CD4-positive, alpha-beta T cell treated with Interleukin-4 for 1 hour (primary cell): ENCODE measurements at places on chromosomes 12 and 14.
A peak's percentile ranks its signal among the peaks of the same experiment; 100 is the strongest.

GRCh38 chr14:75453817-75454434 lies 26.1 kb downstream of the JDP2 start:
- DNase-seq: peak; percentile 36

DNA sequence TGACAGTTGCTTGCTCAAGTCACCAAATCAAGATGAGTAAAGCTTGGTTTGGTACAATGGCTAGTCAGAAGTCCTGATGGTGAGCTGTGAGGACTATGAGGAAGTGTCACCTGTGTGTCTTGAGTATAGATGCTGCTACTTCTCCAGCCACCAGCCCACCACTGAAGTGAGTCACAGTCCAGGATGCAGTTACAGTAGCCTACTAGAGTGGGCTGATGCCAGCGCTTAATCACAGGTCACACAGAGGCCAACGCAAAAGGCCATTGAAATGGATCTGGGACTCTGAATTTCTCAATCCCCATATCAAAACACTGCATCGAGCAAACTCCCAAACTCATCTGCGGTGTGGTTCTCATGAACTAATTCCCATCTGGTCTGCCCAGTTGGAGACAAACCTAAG lies 223.1 kb downstream of the ANO6 start:
- no peak for DNase-seq

DNA sequence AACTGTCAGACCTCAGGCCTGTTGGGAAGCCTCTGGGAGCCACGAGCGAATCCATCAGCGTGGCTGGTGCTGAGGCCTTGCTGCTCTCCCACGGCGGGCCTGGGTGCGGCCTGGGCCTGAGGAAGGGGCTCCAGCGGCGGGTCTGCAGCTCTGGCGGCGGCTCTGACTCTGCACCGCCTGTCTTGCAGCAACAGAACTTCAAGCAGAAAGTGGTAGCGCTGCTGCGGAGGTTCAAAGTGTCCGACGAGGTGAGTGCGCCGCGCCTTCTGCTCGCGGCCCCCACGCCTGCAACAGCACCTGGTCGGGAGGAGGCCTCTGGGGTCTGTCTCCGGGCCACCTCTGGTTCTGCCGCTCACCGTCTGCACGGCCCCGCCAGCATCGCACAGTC lies 28.7 kb upstream of the TEX22 start:
- no peak for DNase-seq

GRCh38 chr12:26298785-26299621 lies 103.6 kb downstream of the SSPN start:
- DNase-seq: peak; percentile 34

GRCh38 chr14:97177635-97178034 lies 380.5 kb downstream of the VRK1 start:
- DNase-seq: peak; percentile 29
